Stimulated activated CD8-positive, alpha-beta memory T cell treated with anti-CD3 and anti-CD28 coated beads, Interleukin-2, amount 100 ng/mL, for 1 hour (primary cell): ENCODE measurements at places on chromosomes 5 and 9.

DNA sequence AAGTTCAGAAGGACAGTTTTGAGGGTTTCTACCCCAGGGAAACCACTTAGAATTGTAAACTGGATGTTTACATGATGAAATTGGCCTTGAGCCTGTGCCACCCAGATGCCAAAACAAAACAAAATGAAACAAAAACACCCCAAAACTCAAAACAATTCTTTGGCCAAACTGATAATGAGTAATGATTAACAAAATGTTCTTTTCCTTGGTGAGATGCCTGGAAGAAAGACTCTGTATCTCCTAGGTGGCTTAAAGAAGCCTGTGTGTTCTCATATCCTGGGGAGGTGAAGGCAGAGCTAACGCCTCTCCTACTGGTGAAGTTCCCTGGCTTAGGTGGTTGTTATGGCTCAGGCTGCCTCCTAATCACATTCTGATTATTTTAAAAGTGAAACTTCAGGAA is 120.5 kb downstream of the NPR3 start:
- DNase-seq: no peak

- no peak for DNase-seq
Observed at GRCh38 chr5:72760259-72760658, 56.2 kb upstream of the TNPO1 start.

DNA sequence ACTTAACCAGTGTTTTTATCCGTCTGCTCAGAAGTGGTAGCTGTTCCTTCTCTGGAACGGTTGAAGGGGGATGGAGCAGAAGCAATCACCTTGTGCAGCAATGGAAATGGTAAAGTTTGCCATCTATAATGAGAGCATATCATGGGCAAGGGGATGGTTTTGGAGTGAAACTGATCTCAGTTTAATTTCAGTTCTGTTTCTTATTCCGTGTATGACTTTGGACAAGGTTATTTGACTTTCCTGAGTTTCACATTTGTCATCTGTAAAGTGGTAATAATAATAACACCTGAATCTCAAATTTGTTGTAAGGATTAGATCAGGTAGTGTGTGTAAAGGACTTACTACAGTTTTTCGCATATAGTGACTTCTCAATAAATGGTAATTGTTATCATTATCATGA is 106.1 kb downstream of the PCSK1 start:
- no peak for DNase-seq

GRCh38 chr5:172647352-172648012 is 6.4 kb downstream of the NEURL1B start:
- DNase-seq: no peak

DNA sequence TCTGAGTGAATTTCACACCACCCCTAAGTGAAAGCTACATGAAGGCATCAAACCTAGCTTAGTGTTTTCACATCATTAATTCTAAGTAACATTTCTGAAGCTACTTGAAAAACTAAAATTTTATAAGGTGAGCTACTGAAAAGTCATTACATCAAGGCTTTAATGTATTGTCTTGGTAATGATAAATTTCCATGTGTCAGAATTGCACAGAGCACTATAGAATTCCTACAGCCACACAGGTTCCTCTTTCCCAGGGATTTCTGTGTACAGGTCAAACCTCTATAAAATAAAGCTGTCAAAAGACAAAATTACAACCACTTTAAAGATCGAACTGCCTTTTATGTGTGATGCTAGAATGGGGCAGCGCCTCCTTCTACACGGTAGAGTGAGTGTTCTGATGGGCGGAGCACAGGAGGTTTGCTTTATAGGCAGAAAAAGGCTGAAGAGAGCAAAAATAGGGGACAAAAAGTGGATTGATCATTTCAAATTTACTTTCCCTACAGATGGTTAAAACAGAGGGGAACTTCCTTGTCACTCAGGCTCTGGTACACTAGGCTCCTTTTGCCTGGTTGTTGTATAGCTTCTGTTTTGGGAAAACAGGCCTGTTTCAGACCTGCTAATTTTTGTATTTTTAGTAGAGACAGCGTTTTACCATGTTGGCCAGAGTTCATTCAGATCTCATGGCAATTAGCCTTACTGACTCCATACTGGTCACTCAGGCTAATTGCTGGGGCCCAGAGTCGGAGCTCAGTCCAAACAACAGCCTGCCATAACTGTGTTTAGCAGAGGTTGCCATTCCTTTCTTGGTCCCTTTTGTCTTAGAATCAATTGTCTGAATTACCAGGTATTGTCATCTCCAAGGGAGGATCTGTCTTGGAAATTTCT is 102.5 kb upstream of the BASP1 start:
- no peak for DNase-seq

- no peak for DNase-seq
Observed at GRCh38 chr5:32165597-32165996, 8.5 kb downstream of the GOLPH3 start.

DNA sequence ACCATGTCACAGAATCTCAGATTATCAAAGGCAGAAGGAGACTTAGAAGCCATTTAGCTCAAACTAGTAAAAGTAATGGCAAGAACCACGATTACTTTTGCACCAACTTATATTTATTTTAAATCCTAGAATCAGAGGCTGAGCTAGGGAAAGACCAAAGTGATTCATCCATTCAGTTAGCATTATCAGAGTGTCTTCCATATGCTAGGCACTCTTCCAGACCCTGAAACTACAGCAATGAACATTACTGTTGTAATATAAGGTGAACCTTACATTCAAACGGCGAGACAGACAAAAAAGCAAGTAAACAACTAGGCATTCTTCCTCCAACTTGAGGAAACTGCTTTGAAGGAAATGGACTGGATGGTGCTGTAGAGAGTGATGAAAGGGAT is 7.9 kb downstream of the PDE6A start:
- no peak for DNase-seq

GRCh38 chr5:79392776-79393175 is 121.2 kb downstream of the HOMER1 start:
- no peak for DNase-seq

- no peak for DNase-seq
Observed at GRCh38 chr5:7852988-7853387, 2.1 kb upstream of the CFAP90 start.

- no peak for DNase-seq
Observed at GRCh38 chr9:34869390-34869789, 88.7 kb upstream of the PHF24 start.

DNA sequence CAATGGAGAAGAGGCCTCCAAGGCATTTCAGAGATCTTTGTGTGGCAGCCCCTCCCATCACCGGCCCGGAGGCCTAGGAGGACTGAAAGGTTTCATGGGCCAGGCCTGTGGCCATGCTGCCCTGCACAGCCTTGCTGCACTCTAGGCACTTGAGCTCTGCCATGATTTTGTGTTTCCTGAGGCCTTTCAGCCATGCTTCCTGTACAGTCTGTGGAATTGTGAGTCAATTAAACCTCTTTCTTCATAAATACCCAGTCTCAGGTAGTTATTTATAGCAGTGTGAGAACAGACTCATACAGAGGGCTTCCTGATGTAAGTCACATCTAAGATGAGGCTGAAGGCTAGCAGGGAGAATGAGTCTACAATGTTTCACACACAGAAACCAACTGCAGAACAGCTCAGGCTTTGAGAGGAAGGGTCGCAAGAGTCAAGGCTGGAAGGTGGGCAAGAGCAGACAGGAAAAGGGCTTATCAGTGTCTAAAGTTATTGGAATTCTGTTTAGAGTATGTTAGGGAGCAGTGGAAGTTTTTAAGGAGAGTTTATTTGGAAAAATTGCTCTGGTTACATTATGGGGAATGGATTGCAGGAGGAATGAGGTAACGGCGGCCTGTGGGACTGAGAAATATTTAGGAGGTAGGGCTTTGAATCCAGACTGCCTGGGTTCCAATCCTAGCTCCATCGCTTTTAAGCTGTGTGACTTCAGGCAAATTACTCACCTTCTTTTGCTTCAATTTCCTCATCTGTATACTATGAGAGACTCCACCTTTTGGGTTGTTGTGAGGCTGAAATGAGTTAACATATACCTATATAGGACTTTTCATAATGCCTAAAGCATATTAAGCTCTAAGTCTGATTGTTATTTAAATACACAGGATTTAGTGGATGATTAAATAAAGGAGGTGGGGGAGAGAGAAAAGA is 291.2 kb downstream of the CWC27 start:
- DNase-seq: no peak

DNA sequence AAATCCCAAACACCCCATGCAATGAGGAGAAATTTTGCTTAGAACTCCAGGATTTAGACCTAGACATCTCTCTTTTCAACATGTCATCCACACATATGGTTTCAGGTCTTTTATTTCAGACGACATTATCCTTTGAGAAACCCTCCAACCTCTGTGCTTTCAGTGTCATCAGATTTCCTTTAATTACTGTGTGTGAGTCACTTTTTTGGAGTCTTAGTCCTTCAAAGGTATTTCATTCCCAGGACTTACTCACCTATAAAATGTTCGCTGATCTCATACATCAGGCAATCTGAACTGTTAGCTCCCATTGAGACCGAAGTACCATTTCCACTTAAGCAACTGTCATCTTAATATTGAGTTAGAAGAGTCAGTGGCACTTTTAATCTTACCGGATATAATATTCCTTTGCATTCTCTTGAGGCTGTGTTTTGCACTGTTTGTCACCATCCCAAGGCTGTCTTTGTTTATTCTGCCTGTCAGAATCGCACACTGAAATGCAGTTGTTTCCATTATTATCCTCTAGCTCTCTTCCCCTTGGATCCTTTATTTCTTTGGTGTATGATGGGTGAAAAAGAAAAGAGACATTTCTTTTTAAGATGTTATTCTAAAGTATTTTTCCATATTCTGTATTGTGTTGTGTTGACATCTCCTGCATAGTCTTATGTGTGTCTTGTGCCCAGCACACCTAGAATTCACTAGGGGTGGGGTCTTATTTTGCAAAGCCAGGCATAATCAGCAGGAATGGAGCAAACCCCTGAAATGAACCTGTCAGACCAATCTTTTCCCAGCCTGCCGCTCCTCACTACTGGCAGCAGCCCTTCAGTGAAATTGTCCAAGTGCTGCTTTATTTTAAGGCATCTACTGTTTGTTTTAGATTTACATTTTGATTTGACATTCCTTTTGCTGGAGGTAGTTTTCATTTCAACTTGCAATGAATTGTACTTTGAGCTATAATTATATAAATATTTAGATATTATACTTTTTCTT is 155.4 kb downstream of the PAM start:
- DNase-seq: no peak

DNA sequence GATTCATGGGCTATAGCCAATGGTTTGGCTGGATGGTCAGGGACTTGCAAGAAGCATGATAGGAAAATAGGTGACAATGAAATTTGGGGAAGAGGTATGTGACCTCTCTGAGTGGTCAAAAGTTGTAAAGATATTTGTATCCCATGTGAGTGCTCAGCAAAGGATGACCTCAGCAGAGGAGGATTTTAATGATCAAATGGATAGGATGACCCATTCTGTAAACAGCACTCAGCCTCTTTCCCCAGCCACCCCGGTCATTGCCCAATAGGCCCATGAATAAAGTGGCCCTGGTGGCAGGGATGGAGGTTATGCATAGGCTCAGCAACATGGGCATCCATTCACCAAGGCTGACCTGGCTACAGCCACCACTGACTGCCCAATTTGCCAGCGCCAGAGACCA is 138.4 kb upstream of the SPDL1 start:
- no peak for DNase-seq

GRCh38 chr5:62167561-62168057 is 138.4 kb upstream of the KIF2A start:
- DNase-seq: no peak

GRCh38 chr5:65938256-65938655 is 11.9 kb downstream of the ERBIN start:
- DNase-seq: no peak

- no peak for DNase-seq
Observed at GRCh38 chr9:89879701-89880100, 274.9 kb downstream of the GADD45G start.

DNA sequence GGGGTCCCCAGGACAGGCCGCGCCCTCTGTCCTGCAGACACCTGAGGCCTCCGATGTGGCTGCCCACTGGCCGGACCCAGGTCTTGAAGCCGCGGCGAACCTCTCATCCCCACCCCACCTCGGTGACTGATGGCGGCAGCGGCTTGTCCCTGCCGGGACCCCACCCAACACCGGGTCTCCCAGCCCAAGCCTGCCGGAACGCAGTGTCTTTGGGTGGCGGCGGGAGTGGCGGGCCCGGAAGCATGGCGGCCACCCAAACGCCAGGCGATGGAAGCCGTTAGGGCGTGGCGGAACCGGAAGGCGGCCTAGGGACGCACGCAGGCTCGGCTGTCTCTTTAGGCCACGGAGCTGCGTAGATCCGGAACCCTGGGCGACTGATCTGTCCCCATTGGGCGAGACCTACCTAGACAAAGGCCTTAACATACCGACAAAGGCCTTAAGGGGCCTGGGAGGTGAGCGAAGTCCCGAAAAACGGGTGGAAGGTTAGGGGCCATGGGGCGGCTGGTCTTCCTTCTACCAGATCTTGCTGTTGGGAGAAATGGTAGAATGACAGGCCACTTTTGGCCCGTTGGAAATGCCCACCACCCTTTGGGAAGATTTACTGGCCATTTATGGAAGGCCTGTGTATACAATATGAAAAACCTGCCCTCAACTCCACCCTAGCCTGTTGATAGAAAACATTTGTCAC is 94.6 kb upstream of the SMC2 start:
- no peak for DNase-seq

DNA sequence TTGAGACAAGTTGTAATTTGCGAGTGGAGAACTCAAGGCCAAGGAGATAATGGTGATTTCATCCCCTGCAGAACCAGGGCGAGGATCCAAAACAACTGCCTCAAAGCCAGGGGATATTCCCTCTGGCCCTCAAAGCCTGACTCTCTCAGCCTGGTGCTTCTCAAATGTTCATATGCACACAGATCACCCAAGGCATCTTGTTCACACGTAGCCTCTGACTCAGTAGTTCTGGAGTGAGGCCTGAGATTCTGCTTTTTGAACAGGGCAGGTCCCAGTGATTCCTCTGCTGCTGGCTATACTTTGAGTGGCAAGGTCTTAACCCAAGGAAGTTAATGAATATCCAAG is 30.2 kb upstream of the WWC1 start:
- no peak for DNase-seq

DNA sequence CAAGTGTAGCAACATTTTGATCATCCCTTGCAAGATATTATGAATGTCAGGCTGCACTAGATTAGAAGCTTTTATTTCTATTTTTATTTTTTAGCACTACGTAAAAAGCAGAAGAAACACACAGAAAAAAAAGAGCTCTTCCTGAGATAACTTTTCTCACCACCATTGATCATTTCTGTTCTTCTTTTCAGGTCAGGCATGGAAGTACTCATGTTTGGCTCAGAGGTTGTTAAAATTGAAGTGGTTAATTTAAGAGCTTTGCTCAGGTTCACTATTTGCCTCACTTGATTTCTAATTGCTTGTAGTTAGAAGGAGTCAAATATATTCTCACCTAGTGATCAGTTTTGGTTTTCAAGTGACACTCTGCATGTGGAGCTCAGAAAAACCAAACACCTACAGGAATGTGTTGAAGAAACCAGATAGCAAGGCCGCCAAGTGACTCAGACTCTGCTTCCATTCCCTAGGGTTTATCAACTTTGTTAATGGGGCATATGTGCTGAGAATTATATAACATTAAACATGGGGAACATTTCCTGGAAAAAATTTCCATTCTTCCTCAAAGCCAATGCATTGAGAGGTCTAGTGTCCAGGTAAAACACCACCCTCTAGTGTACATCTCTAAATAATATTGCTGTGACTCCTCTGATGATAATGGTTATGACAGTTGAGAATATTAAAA is 679.8 kb downstream of the CETN3 start:
- no peak for DNase-seq
